ENCODE measurements at places on chromosomes 7 and 10.

DNA sequence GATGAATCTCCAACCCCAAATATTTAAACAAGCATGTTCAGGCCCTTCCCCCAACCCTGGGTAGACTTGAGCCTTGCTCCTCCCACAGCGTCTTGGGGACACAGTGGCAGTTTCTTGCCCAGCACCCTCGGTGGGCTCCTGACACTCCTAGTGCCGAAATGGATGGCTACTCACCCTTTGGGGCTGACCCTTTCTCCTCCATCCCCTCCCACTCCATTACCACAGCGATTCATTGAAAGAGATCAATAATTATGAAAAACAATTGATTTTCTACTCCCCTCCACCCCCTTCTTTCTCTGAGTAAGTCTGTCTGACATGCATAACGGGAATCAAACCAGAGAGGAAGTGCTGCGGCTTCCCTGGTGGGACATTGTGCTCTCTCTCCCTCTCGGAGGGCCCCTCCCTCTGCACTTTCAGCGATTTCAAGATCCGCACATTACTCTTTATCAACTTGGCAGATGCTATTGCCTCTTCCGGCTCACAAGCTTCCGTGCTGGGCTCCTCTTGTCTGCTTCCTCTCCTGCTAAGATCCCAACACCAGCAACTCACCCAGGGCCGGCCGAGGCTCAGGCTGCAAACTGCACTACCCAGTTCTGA is 79.0 kb upstream of the PLXNA4 start:
- peak; percentile 76 for DNase-seq

DNA sequence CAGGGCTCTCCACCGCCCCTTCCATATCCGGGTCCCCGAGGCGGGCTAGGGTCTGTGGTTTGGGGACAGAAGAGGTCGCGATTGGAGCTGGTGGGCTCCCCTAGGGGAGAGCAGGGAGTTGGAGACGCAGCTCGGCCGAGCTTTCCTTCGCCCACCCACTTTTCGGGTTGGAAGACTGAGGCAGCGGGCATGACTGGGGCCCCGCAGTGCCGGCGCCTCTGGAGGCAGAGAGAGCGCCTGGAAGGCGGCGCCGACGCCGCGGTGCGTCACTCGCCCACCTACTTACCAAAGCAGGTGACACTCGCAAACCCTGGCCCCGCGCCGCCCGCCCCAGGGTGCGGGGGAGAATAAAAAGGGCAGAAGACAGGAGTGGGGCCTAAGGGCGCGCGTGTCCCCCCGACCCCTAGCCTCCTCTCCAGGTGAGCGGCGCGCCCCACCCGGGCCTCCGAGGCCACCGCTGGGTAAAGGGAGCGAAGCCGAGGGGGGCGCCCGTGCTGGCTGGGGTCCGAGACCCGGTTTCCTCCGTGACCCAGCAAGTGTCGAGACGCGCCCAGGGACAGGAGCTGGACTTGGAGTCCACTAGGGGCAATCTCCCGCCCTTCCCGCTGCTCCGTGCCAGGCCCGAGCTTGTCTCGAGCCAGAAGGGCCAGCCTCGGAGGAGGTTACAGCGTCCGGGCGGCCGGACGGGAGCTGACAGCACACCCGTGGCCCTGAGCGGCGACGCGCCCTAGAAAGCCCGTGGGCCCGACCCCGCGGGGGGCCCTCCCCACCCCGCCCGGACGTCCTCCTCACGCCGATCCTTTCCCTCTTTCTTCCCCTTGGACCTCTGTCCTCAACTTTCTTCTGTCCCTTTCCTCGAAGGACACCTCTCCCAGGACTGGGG is 34.4 kb upstream of the GRID1 start:
- peak; percentile 80 for DNase-seq

DNA sequence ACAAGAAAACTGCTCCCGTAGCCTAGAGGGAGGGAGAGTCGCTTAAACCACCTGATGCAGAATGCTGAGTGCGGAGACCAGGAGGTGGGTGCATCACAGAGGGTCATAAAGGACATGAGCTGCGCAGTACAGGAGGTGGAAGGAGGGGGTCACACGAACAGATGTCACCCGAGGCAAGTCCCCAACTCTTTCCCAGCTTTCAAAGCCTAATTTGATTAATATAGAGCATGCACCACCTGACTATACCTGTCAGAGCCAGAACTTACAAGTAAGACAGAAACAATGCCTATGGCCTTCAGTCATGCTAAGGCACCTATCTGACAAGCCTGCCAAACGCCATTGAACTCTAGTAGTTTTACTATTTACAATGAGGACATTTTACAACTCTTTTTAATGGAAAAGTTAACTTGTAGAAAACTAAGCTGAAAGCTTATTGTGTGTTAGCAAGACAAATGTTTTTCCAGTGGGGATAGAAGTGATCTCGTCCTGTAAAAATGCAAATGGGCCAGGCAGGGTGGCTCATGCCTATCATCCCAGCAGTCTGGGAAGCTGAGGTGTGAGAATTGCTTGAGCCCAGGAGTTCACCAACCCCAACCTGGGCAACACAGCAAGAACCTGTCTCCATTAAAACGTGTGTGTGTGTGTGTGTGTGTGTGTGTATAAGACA is 1.1 kb upstream of the VOPP1 start:
- no peak for DNase-seq

GRCh38 chr7:84971360-84971759 is 215.5 kb downstream of the SEMA3D start:
- DNase-seq: no peak

- no peak for DNase-seq
Observed at GRCh38 chr10:5508161-5508604, 8.8 kb upstream of the CALML5 start.

Measured in suppressor macrophage (primary cell).